ENCODE measurements at places on chromosomes 6 and 20. TPM values are rescaled to one million over a fixed set of nuclear protein-coding genes. Genes with fewer than 3 reads are reported as not detected.

Gene SEL1L2
- not detected for total RNA-seq

Gene MPIG6B
- total RNA-seq, result 0.35 TPM

Gene OTOR
- total RNA-seq, result not detected

Gene SDHAF4
- total RNA-seq, result 18.2 TPM

Gene HNF4A
- 0.08 TPM for total RNA-seq

Gene TMEM74B
- total RNA-seq, result 4.8 TPM

Gene ZNF831
- total RNA-seq, result 0.06 TPM

Gene CGA
- 0.50 TPM for total RNA-seq

GRCh38 chr6:2353412-2354137, 108.2 kb upstream of the GMDS start:
- peak; percentile 56 for DNase-seq

DNA sequence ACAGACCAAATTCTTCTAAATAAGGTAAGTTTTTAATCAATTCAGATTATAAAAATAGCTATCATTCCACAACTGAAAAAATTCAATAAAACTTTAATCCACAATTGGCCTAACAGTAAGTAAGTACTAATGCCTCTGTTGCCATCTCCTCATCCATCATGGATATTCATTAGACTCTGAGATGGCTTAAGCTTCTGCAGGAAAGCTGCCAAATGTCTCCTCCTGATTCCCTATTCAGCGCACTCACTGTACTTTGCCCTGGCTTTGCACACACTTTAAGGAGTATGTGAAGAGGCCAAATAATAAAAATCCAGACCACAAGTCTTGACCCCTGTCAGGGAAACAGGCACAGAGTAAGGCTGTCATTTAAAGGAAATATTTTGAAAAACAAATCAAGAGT, 23.6 kb downstream of the PGM3 start:
- no peak for DNase-seq

GRCh38 chr20:41049451-41049850, 20.8 kb downstream of the TOP1 start:
- no peak for DNase-seq

GRCh38 chr6:83908813-83909212, 49.3 kb downstream of the CYB5R4 start:
- no peak for DNase-seq

DNA sequence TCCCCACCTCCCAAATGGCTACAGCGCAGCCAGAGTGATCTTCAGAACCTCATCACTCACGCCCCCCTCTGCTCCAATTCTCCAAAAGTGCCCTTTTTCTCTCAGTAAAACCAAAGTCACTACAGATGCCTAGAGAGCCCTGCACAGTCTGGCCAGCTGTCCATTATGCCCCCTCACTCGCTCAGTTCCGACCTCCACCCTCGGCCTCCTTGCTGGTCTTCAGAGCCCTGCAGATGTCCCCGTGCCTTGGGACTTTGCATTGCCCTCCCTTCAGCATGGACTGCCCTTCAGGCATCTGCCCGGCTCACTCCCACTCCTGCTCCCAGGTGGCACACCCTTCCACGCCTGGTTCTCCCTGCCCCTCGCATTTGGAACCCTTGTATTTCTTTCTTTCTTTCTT, 1.1 kb upstream of the RAET1E start:
- no peak for DNase-seq

DNA sequence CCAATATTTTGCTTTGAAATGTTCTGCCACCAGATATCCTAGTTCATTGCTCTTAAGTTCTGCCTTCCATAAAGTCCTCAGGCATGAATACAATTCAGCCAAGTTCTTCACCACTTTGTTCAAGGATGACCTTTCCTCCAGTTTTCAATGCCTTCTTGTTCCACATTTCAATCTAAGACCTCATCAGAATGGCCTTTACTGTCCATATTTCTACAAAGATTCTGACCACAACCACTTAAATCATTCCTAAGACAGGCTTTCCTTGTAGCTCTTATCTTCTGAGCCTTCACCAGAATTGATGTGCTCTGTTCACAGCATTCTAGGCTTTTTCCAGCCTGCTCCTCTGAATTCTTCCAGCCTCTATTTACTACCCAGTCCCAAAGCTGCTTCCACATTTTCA, 319.0 kb downstream of the HACE1 start:
- DNase-seq, result no peak

GRCh38 chr20:50519036-50519762, 9.0 kb downstream of the PTPN1 start:
- no peak for DNase-seq

- DNase-seq, result no peak
Measured at GRCh38 chr6:111612379-111612778, 6.7 kb upstream of the TRAF3IP2 start.

DNA sequence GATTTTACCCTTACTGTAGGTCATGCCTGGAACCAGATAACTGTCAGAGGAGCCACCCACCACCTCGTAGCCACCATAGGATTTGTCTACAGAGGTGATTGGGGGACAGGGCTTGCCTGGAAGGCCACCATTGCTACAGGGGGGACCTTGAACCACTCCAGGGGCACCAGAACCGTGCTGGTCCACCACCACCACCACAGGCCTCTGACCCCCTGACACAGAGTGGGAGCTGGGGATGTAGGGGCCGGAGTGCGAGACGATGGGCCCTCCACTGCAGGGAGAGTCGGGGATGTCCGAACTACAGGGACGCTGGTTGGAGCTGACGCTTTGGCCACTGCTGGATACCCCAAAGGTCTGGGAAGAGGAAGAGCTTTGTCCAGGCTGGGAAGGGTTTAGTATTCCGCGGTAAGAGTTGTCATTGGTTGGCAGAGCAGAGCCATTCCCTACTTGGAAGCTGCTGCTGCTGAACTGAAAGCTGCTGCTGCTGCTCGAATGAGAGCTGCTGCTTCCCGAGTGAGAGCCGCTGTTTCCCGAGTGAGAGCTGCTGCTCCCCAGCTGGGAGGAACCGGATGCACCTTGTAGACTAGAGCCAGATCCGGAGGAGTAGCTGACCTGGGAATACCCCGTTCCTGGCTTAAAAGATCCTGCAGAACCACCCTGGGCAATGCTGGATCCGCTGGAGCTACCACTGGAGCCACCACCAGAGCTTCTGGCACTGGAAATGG, 2.2 kb downstream of the PSORS1C1 start:
- no peak for DNase-seq
